T-cell (primary cell): ENCODE measurements at places on chromosomes 12 and 14.

DNA sequence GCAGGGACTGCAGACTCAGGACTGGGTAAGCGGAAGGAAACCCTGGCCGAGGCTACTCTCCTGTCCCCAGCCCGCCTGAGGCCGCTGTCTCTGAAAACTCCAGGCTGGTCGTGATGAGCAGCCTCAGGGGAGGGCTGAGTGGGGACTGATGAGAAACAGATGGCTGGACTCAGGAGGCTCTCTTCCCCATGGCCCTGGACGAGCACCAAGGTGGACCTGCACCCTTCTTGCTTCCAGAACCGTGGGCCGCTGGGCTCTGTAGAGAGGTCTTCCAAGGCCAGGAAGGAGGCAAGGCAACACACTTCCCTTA is 1.1 kb downstream of the TEX22 start:
- H3K27ac ChIP-seq: no peak overlapping the region
- H3K4me1 ChIP-seq: peaks cover 17% of the 10 kb centered on the region
- H3K4me3 ChIP-seq: no peak overlapping the region
- H3K27me3 ChIP-seq: no peaks in the 10 kb centered on the region
- DNase-seq: no peak
- peaks cover 10% of the 10 kb centered on the region for H3K36me3 ChIP-seq

DNA sequence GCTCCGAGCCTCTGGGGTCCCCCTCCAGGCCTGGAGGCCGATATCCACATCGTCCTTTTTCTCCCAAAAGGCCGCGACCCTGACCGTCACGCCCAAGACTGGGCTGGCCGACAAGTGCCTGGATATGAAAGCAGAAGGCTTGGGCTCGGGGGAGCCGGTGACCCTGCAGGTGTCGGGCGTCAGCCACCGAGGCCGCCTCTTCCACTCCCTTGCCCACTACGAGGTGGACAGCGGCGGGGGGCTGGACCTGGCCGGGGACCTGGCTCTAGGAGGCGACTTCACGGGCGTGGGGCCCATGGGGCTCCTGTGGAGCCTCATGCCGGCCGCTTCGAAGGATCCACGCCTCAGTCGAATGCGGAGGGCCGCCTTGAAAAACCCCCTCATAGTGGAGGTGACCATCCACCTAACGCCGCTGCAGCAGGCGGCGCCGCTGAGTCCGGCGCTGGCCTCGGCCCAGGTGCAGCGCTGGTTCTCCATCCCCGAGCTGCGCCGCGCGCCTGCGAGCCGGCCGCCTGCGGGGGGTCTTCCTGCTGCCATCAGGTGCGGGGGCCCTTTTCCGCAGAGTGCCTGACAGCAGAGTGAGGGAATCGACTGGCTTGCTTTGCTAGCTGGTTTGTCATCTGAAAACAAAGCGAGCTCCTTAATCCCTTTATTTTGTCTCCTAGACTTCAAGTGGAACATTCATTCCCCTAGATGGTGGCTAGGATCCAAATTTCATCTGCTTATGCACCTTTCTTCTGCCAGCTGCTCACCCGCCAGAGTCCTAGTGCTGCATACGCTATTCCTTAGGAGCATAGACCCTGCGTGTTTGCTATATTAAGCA is 10.6 kb upstream of the DNAL1 start:
- DNase-seq: no peak
- H3K27me3 ChIP-seq: peaks cover 27% of the 10 kb centered on the region
- peaks cover 12% of the 10 kb centered on the region for H3K4me1 ChIP-seq

GRCh38 chr12:116454076-116454475 is 105.1 kb upstream of the MAP1LC3B2 start:
- no peak overlapping the region for H3K27ac ChIP-seq
- DNase-seq: no peak
- H3K4me1 ChIP-seq: no peaks in the 10 kb centered on the region
- no peaks in the 10 kb centered on the region for H3K27me3 ChIP-seq

DNA sequence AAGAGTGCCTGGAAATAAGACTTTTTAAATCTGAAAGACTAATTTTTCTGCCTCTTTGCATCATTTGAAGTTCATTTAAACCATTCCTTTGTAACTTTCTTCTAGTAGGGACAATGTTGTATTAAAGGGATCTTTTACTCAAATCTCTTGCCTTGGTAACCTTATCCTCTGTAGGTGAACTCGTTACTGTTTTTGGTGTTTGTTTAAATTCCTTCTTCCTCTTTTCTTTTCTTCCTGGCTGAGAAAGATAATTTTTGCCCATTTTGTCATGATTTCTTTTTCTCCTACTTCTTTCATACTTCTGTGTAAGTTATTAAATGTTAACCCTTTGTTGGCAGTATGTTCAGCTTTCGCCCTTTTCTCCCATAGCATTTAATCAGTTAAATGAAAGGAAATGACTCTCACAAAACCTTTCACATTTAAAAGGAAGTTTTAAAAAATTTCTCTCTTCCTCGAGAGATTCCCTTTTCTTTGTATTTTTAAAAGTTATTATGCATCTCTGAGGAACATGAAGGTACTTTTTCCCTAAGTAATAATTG is 10.3 kb downstream of the VEZT start:
- no peak overlapping the region for H3K27ac ChIP-seq
- H3K4me1 ChIP-seq: no peaks in the 10 kb centered on the region
- no peaks in the 10 kb centered on the region for H3K27me3 ChIP-seq
- H3K4me3 ChIP-seq: no peak overlapping the region
- no peaks in the 10 kb centered on the region for H3K36me3 ChIP-seq
- no peak for DNase-seq

DNA sequence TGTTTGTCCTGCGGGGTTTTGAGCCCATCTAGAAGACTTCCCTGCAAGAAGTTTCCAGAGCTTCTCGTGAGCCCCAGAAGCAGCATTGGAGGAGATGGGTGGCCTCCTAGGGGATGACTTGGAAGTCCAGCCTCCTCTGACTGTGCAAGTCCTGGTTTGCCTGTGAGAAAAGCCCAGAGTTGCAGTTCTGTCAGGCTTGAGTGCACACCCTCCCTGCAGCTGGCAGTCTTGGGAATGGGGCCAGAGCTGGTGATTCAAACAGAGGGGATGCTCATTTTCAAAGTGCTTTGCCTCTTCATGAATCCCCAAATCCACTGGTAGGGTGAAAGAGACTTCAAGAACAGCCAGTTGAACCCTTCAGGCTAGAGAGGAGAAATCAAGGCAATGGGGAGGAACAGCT is 3.9 kb upstream of the PPP1R1A start:
- H3K4me3 ChIP-seq: no peak overlapping the region
- H3K36me3 ChIP-seq: no peaks in the 10 kb centered on the region
- peaks cover 4% of the 10 kb centered on the region for H3K27me3 ChIP-seq
- DNase-seq: no peak
- H3K4me1 ChIP-seq: peaks cover 14% of the 10 kb centered on the region

GRCh38 chr12:25979563-25979962 is 21.1 kb downstream of the RASSF8 start:
- H3K4me1 ChIP-seq: no peaks in the 10 kb centered on the region
- H3K36me3 ChIP-seq: no peaks in the 10 kb centered on the region
- H3K27me3 ChIP-seq: no peaks in the 10 kb centered on the region

- no peak for DNase-seq
- no peaks in the 10 kb centered on the region for H3K36me3 ChIP-seq
- no peaks in the 10 kb centered on the region for H3K4me1 ChIP-seq
- no peak overlapping the region for H3K27ac ChIP-seq
These were observed 350.9 kb downstream of the C12orf75 start for GRCh38 chr12:105681341-105681740.

GRCh38 chr14:55761651-55762050 is 181.6 kb downstream of the KTN1 start:
- DNase-seq: no peak
- H3K27ac ChIP-seq: no peak overlapping the region
- no peaks in the 10 kb centered on the region for H3K36me3 ChIP-seq
- peaks cover 2% of the 10 kb centered on the region for H3K4me1 ChIP-seq

- peaks cover 4% of the 10 kb centered on the region for H3K4me1 ChIP-seq
- no peak for DNase-seq
- no peaks in the 10 kb centered on the region for H3K36me3 ChIP-seq
- H3K4me3 ChIP-seq: no peak overlapping the region
- H3K27me3 ChIP-seq: no peaks in the 10 kb centered on the region
- H3K27ac ChIP-seq: no peak overlapping the region
These were observed 210.1 kb downstream of the SLC41A2 start for GRCh38 chr12:104747955-104748354.

- peaks cover 5% of the 10 kb centered on the region for H3K27me3 ChIP-seq
- no peaks in the 10 kb centered on the region for H3K36me3 ChIP-seq
- H3K4me3 ChIP-seq: no peak overlapping the region
- H3K27ac ChIP-seq: no peak overlapping the region
- DNase-seq: no peak
These were observed 982.0 kb upstream of the TMEM132C start for GRCh38 chr12:127284870-127285431.

- no peak for DNase-seq
- no peaks in the 10 kb centered on the region for H3K4me1 ChIP-seq
- no peaks in the 10 kb centered on the region for H3K36me3 ChIP-seq
- H3K27ac ChIP-seq: no peak overlapping the region
These were observed 157.1 kb downstream of the PHLDA1 start for GRCh38 chr12:75874441-75874840.

DNA sequence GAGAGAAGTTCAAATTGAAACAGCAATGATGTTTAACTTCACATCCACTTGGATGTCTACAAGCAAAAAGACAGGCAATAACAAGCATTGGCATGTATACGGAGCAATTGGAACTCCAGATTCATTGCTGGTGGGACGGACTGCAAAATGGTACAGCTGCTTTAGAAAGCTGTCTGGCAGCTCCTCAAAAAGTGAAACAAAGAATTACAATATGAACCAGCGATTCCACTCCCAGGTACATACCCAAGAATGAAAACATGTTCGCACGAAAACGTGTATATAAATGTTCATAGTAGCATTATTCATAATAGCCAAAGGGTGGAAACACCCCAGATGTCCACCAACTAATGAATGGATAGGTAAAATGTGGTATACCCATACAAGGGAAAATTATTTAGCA is 125.7 kb downstream of the HMGA2 start:
- no peak for DNase-seq
- H3K27ac ChIP-seq: no peak overlapping the region
- H3K4me1 ChIP-seq: no peaks in the 10 kb centered on the region
- no peaks in the 10 kb centered on the region for H3K36me3 ChIP-seq

- H3K27me3 ChIP-seq: no peaks in the 10 kb centered on the region
- no peak overlapping the region for H3K27ac ChIP-seq
- H3K4me1 ChIP-seq: no peaks in the 10 kb centered on the region
- no peak overlapping the region for H3K4me3 ChIP-seq
- no peaks in the 10 kb centered on the region for H3K36me3 ChIP-seq
These were observed 141.0 kb downstream of the GRIP1 start for GRCh38 chr12:66537876-66538275.

- H3K4me1 ChIP-seq: no peaks in the 10 kb centered on the region
- H3K27ac ChIP-seq: no peak overlapping the region
- H3K36me3 ChIP-seq: no peaks in the 10 kb centered on the region
- no peak overlapping the region for H3K4me3 ChIP-seq
- DNase-seq: no peak
- peaks cover 2% of the 10 kb centered on the region for H3K27me3 ChIP-seq
These were observed 141.6 kb upstream of the PELI2 start for GRCh38 chr14:55976655-55977054.

DNA sequence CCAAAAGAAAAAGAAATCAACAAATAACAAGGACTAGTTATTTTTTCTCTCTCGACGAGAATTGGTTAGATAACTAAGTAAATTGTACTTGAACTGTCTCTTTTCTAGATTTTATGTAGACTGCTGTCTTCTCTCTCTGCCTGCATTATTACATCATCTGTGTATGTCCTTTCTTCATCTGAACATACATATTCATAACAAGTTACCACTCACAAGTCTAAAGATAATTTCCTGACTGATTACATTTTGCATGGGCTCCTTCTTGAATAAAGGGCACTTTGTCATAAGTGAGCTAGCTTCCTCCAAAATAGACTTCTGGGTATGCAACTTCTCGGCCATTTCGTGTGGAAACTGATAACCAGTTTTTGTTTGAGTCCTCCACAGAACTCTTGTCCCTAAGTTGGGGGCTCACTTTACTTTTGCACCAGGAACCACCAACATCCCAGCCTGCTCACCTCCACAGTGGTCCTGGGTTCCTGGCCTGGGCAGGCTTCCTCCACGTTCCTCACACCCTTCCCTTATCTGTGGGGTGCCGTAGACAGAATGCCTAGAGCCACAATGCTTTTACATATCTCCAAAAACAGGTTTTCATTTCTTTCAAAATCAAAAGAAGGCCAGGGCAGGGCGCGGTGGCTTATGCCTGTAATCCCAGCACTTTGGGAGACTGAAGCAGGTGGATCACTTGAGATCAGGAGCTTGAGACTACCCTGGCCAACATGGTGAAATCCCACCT is 6.2 kb upstream of the DDX47 start:
- no peaks in the 10 kb centered on the region for H3K27me3 ChIP-seq
- H3K4me1 ChIP-seq: peaks cover 25% of the 10 kb centered on the region
- peak overlapping the region; percentile 93 for H3K27ac ChIP-seq
- H3K36me3 ChIP-seq: no peaks in the 10 kb centered on the region
- no peak overlapping the region for H3K4me3 ChIP-seq

DNA sequence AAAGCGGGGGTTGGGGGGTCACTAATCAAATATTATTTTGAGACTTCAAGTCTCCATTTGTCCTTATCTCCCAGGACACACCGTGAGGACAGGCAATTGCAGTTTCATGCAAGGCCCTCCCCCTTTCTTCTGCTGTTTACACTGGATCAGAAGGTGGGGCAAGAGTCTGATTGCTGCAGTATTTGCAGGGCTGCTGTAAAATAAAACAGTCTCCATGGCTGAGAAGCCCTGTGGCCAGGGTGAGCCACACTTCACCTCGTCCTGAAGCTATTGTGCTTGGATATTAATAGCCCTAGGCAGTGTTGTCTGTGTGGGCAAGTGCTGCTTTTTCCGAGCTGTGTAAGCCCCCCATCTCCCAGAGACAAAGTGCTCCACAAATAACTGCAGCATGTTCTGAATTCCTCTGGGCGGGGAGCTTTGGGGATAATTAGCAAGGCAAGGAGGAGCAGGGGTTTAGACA is 187.4 kb upstream of the NTF3 start:
- no peak overlapping the region for H3K4me3 ChIP-seq
- no peak for DNase-seq
- no peaks in the 10 kb centered on the region for H3K4me1 ChIP-seq
- no peaks in the 10 kb centered on the region for H3K36me3 ChIP-seq

DNA sequence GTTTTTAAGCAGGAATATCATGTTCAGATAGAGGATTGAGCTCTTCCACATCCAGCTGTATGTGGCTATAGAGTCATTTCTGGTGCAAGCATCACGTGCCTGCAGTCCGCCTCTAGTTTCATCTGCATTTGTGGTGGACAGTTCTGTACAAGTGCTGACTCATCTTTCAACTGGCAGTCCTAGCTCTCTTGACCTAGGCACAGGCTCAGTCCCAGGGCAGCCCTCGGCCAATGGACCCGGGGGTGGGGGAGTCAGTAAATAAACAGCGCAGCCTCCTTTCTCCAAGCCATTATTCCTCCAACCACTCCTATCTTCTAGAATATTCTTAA is 41.8 kb upstream of the FRMD6 start:
- peaks cover 11% of the 10 kb centered on the region for H3K27me3 ChIP-seq
- no peaks in the 10 kb centered on the region for H3K36me3 ChIP-seq
- H3K4me3 ChIP-seq: no peak overlapping the region
- H3K27ac ChIP-seq: no peak overlapping the region
- H3K4me1 ChIP-seq: no peaks in the 10 kb centered on the region

- H3K4me3 ChIP-seq: no peak overlapping the region
- H3K27me3 ChIP-seq: no peaks in the 10 kb centered on the region
- peaks cover 87% of the 10 kb centered on the region for H3K36me3 ChIP-seq
- DNase-seq: no peak
These were observed 27.6 kb downstream of the TDP1 start for GRCh38 chr14:89983375-89983774.

- no peaks in the 10 kb centered on the region for H3K4me1 ChIP-seq
- no peaks in the 10 kb centered on the region for H3K36me3 ChIP-seq
- no peak overlapping the region for H3K27ac ChIP-seq
- no peaks in the 10 kb centered on the region for H3K27me3 ChIP-seq
- no peak for DNase-seq
These were observed 1074.6 kb downstream of the FLRT2 start for GRCh38 chr14:86604561-86604960.
